Right forelimb (tissue), 1 donor: ENCODE measurements at places on chromosomes 7 and 10.
A peak's percentile ranks its signal among the peaks of the same experiment; 100 is the strongest.

DNA sequence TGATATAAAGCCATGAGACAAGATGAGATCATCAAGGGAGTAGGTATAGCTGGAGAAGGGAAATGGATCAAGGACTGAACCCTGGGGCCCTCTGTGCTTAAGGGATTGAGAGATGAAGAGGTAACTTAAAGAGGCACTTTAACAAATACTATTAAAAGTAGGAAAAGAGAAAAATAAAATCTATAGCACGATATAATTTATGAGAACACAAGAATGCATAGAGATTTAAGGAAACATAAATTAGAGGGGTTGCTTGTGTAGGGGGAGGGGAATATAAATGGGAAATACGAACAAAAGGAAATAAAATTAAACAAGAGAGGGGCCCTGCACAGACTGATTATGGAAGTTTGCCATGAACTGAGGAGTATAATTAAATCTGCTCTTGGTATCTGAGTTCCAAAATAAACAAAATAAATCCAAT lies 15.6 kb upstream of the LRRC17 start:
- no peak for DNase-seq

DNA sequence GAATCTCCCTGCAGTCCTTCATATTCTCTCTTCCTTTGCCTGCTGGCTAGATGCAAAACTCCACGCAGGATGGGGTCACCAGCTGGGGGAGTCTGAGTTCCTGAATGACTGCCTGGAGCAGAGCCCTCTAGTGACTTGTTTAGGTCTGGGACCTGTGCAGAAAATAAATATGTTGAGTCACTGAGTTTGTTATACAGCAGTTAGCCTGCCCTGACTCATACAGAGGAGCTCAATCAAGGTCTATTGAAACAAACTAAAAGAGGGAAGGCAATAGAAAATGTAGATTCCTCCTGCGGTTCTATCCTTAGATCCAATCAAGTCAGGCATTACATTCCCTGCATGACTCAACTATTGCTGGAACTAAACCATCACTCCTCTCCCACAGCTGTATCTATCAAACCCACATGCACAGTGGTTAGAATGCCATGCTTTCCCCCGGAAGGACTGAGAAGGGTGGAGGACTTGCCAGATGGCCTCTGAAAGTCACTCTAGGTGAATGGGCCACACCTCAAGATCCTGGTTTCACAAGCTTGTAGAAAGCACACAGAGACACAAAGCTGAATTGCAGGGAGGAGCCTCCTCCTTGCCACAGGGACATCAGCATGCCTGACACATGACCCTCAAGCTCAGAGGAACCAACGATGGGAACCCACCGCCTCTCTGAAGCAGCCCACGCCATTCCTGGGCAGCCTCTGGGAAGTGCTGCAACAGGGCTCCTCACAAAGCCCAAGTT lies 73.9 kb downstream of the SH3PXD2A start:
- DNase-seq = no peak

GRCh38 chr7:28573651-28574301 lies 161.5 kb downstream of the CREB5 start:
- peak; percentile 26 for DNase-seq

GRCh38 chr10:24306507-24306875 lies 97.6 kb downstream of the KIAA1217 start:
- no peak for DNase-seq

DNA sequence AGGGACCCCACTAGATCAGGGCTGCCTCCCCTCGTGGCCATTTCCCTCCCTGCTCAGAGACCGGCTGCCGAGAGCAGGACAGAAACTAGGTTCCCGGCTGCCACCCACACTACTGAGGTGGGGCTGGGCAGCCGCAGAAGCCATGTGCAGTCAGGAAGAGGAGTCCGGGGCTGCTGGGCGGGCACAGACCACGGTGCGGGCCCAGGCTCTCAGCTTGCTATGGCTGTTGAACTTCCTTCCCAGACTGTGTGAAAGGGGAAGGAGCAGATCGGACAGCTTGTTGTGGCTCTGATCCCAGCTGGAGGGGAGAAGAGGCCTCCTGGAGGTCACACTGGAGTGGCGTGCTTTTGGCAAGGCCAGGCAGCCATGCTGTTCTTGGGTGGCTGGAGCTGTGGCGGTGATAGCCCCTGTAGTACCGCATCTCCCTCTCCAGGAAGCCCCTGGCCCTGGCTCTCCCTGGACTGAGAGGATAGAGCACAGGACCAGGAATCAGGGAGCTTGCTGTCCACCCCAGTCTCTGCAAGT lies 56.8 kb downstream of the HK1 start:
- no peak for DNase-seq

- no peak for DNase-seq
Observed at GRCh38 chr10:19819419-19820033, 3.3 kb downstream of the PLXDC2 start.

DNA sequence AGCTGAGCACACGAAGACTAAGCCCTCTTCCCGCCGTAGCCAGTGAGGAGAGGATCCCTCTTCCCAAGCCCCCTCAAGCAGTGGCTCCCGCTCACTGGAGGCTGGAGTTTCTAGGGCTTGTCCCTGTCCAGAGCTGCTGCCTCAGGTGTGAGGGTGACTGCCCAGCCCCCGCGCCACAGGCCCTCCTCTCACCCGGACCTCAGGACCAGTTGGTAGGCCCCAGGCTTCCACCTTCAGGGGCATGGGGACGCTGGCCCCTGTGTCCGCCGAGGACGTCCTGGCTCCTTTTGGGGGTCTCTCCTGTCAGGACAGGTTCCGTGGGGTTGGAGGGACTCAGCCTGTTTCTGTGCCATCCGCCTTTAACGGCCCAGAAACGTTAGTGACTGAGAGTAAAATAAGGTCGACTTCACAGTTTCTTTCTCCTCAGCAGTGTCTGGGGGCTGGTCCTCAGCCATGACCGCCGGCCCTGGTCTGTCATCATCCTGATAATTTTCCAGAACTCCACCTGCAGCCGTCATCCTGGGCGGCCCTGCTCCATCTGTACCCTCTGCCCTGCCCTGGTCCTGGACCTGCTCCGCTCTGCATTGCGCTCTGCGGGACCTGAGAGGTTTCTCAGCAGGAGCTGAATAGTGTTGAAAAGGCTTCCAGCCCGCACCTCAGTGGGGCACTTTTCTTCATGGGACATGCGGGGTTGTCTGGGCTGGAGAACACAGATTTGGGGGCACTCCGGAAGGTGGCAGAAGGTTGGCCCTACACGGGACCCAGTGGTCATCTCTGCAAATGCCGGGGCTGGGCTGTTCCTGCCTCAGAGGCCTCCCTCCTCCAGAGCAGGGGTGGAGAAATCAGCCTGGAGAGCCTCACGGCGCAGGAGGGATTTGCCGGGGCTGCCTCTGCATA lies 36.0 kb upstream of the FAM20C start:
- no peak for DNase-seq

DNA sequence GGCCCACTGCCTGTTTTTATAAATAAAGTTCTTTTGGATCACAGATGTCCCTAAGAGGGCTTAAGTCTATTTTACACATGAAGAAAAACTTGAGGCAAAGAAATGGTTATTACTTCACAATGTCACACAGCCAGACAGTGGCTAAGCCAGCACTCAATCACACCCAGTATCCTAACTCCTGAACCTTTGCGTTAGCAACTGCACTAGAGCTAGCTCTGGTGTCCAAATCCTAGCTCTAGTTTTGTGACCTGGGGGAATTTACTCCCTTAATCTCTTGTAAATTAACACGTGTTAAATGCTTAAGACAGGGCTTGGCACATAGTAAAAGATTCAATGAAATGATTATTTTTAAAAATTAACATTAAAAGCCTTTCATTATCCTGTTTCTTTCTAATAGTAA lies 49.0 kb upstream of the TPK1 start:
- no peak for DNase-seq

- DNase-seq = no peak
Observed at GRCh38 chr10:126252884-126253610, 135.2 kb downstream of the ADAM12 start.

DNA sequence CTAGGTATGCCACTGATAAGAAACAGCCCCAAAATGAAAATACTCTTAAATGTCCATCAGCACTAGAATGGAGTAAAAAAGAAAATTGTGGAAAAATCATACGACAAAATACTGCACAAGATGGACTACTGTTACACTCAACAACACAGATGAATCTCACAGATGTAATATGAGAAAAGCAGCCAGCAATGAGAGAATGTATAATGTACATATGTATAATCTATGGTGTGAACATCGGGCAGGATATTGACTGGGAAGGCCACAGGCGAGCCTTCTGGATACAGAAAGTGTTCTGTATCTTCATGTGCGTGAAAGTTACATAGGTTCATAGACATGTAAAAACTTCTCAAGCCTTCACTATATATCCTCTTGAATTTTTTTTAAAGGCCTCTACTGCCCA lies 212.6 kb downstream of the PARD3 start:
- no peak for DNase-seq

- DNase-seq = no peak
Observed at GRCh38 chr7:41582116-41582515, 120.8 kb downstream of the INHBA start.

GRCh38 chr10:114427124-114427852 lies 23.0 kb upstream of the AFAP1L2 start:
- DNase-seq = no peak

- DNase-seq = no peak
Observed at GRCh38 chr10:67818323-67818722, 19.7 kb downstream of the DNAJC12 start.
